ENCODE measurements at places on chromosomes 2 and 18. TPM values are rescaled to one million over a fixed set of nuclear protein-coding genes. Genes with fewer than 3 reads are reported as not detected.

The IMMT gene
- 110 TPM for total RNA-seq

The SLC38A11 gene
- total RNA-seq: not detected

The ABCB11 gene
- 0.06 TPM for total RNA-seq

The GATA6 gene
- total RNA-seq: not detected

The SERPINB13 gene
- not detected for total RNA-seq

DNA sequence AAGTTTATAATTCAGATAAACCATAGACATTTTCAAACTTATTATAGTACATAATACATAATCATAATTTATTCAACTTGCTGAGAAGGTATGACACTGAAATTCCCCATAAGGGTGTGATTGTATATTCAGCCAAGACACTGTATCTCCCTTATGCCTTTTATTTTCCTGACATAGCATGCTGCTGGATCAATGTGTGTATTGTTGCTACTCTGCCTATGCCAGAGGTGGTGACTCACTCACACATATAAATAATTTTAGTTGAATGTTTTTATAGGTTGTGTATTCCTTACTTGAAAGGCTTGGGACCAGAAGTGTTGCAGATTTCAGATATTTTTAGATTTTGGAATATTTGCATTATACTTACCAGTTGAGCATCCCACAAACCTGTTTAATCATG, 86.8 kb downstream of the VRK2 start:
- H3K27me3 ChIP-seq: no peaks in the 10 kb centered on the region
- no peak overlapping the region for H3K27ac ChIP-seq
- H3K4me3 ChIP-seq: no peak overlapping the region
- DNase-seq: no peak
- no peaks in the 10 kb centered on the region for H3K4me1 ChIP-seq

GRCh38 chr2:134319596-134320254, 65.9 kb downstream of the MGAT5 start:
- peak overlapping the region; percentile 28 for H3K27ac ChIP-seq
- H3K4me3 ChIP-seq: no peak overlapping the region
- H3K36me3 ChIP-seq: peaks cover 25% of the 10 kb centered on the region
- no peaks in the 10 kb centered on the region for H3K27me3 ChIP-seq
- DNase-seq: no peak
- peaks cover 60% of the 10 kb centered on the region for H3K4me1 ChIP-seq

DNA sequence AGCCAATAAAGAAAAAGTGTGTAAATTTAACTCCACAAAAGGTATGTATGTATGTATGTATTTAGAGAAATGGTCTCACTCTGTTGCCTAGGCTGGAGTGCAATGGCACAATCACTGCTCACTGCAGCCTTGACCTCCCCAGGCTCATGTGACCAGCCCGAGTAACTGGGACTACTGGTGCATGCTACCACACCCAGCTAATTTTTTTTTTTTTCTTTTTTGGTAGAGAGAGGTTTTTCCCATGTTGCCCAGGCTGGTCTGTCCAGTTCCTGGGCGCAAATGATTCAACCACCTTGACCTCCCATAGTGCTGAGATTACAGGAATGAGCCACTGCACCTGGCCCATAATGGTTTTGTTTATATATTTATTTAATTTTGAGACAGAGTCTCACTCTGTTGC, 67.1 kb downstream of the CERKL start:
- H3K4me1 ChIP-seq: peaks cover 16% of the 10 kb centered on the region
- peaks cover 11% of the 10 kb centered on the region for H3K27me3 ChIP-seq
- no peaks in the 10 kb centered on the region for H3K36me3 ChIP-seq
- no peak overlapping the region for H3K4me3 ChIP-seq
- H3K27ac ChIP-seq: no peak overlapping the region

DNA sequence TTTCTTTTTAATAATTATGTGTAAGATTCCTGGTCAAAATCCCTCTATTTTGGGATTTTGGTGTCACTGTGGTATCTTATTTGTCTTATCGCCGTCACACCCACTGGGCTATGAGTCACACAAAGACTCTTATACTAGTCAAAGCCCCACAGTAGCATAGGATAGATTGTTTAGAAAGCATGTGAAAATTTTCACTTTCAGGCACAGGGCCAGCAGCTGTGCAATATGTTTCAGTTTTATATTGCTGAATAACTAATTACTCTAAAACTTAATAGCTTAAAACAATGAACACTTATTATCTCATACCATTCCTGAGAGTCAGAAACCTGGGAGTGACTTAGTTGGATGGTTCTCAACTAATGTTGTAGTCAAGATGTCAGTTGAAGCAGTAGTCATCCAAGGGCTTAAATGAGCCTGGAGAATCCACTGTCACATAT, 24.0 kb downstream of the CFAP210 start:
- H3K36me3 ChIP-seq: no peaks in the 10 kb centered on the region
- no peak for DNase-seq
- peaks cover 4% of the 10 kb centered on the region for H3K27me3 ChIP-seq
- no peaks in the 10 kb centered on the region for H3K4me1 ChIP-seq
- no peak overlapping the region for H3K27ac ChIP-seq

DNA sequence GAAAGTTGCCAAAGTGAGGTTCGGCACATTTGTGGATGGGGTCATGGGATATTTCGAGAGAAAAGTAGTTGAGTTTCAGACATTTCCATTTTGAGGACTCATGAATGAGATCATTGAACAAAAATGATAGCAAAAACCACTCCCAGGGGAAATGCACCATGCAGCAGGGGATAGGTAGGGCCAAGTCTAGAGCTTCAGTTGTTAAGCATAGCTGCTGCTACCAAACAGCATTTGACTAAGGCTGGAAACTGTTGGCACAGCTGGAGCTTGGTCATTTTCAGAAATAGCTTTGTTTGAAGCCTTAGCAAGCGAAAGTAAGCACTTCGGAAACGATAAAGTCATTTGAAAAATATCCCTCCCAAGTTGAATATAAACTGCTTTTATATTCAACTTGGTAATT, 431.8 kb downstream of the SOCS6 start:
- H3K27me3 ChIP-seq: no peaks in the 10 kb centered on the region
- no peaks in the 10 kb centered on the region for H3K4me1 ChIP-seq
- no peak overlapping the region for H3K4me3 ChIP-seq
- no peak for DNase-seq
- H3K36me3 ChIP-seq: no peaks in the 10 kb centered on the region
- no peak overlapping the region for H3K27ac ChIP-seq

GRCh38 chr2:179132076-179132475, 82.1 kb upstream of the CCDC141 start:
- DNase-seq: no peak
- H3K4me3 ChIP-seq: no peak overlapping the region
- no peaks in the 10 kb centered on the region for H3K36me3 ChIP-seq
- H3K4me1 ChIP-seq: no peaks in the 10 kb centered on the region
- no peak overlapping the region for H3K27ac ChIP-seq

- H3K27me3 ChIP-seq: peaks cover 2% of the 10 kb centered on the region
- no peaks in the 10 kb centered on the region for H3K4me1 ChIP-seq
- H3K36me3 ChIP-seq: no peaks in the 10 kb centered on the region
- H3K4me3 ChIP-seq: no peak overlapping the region
- no peak for DNase-seq
Observed at GRCh38 chr2:130769343-130769907, 14.1 kb downstream of the AMER3 start.

DNA sequence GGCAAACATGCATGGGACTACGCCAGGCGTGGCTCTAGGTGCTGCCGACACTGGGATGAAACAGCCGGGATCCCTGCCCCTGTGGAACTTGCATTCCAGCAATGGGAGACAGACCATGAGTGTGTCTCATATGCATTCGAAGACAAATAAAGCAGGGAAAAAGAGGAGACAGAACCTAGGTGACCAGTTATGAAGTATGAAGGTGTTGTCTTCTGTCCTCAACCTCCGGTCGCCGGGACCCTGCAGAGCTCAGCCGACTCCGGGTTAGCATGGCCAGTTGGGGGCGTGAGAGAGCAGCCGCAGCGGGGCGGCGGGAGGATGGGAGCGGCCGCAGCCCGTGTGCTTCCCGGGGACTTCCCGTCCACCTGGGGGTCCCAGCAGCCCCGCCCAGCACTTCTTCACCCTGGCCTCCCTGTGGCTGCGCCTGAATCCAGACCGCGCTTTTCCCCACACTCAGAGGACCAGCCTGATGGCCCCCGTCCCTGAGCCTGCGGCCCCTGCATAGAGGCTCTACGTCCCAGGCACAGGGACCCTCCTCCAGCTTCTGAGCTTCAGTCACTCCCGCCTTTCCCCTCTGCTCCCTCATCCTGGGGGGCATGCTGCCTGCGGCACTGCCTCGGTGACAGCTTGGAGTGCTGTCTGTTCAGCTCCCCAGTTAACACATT, 11.4 kb downstream of the ID2 start:
- H3K4me1 ChIP-seq: no peaks in the 10 kb centered on the region
- H3K27me3 ChIP-seq: peaks cover 5% of the 10 kb centered on the region
- H3K36me3 ChIP-seq: peaks cover 5% of the 10 kb centered on the region
- no peak overlapping the region for H3K27ac ChIP-seq
- DNase-seq: no peak
- H3K4me3 ChIP-seq: peak overlapping the region; percentile 27

GRCh38 chr2:129103936-129104878, 785.5 kb upstream of the HS6ST1 start:
- peaks cover 7% of the 10 kb centered on the region for H3K27me3 ChIP-seq
- H3K27ac ChIP-seq: no peak overlapping the region
- DNase-seq: no peak
- no peaks in the 10 kb centered on the region for H3K36me3 ChIP-seq

GRCh38 chr2:206305523-206306245, 31.2 kb downstream of the ZDBF2 start:
- H3K27me3 ChIP-seq: no peaks in the 10 kb centered on the region
- no peak overlapping the region for H3K4me3 ChIP-seq
- DNase-seq: no peak

GRCh38 chr2:154433010-154433409, 265.5 kb upstream of the KCNJ3 start:
- no peak overlapping the region for H3K4me3 ChIP-seq
- no peak overlapping the region for H3K27ac ChIP-seq
- no peak for DNase-seq
- H3K4me1 ChIP-seq: no peaks in the 10 kb centered on the region

DNA sequence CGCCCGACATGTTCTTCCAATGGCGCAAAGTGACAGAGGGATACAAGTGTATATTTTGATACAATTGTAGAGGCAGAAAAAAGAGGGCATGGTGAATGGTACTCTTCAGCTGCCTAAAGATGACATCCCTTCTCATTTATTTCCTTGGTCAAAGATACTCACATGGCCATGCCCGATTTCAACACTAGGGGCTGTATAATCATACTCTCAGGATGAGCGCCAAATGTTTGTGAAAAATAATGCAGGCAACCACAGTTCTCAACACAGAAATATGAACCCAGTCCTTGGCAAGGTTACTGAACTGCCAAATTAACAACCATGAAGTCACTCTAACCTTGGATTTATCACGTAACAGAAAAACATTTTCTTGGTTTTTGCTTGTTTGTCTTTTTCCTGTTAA, 204.4 kb downstream of the CCDC102B start:
- no peak overlapping the region for H3K27ac ChIP-seq
- H3K4me1 ChIP-seq: no peaks in the 10 kb centered on the region
- H3K36me3 ChIP-seq: no peaks in the 10 kb centered on the region
- H3K27me3 ChIP-seq: no peaks in the 10 kb centered on the region
- DNase-seq: no peak
- H3K4me3 ChIP-seq: no peak overlapping the region

DNA sequence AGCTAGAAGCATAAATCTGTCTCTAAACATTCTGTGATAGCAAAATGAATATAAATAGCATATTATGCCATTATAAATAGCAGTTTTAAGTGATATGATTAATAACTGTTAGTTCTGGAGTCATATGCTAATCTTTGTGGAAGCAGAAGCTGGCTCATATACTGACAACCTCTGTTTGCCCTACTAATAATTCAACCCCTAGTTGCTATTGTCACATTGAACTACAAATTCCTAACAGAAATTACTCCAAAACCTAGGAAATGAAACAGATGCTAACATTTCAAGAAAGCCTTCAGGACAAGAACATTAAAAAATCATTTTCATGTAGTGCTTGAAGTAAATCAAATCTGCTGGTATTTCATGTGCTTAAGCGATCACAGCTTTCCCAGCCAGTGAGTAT, 28.2 kb downstream of the CALCRL start:
- H3K27ac ChIP-seq: no peak overlapping the region
- no peak overlapping the region for H3K4me3 ChIP-seq
- H3K4me1 ChIP-seq: no peaks in the 10 kb centered on the region

- H3K27ac ChIP-seq: no peak overlapping the region
- H3K36me3 ChIP-seq: no peaks in the 10 kb centered on the region
Observed at GRCh38 chr2:150027164-150027563, 439.6 kb upstream of the MMADHC start.

All from natural killer cell treated with Interleukin-12 subunit alpha and Interleukin-12 subunit beta and Interleukin-15 and Interleukin-18, amount 100 ng/mL, for 72 hours (primary cell).